ENCODE measurements at places on chromosomes 7 and 10.

DNA sequence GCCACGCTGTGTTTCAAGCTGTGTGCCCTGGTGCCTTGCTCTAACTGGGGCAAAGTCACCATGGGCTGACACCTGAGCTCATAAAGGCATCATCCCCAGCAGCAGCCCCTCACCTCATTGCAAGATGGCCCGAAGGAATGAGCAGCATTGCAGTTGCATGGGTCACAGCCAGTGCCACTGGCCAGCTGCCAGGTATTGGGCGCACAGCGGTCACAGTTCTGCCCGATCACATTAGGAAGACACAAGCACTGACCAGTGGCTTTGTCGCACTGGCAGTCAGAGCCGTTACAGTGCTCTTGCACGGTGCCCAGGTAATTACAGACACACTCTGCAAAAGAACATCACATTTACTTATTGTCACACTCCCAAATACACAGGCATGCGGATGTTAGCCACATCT lies 51.1 kb downstream of the LAMB1 start:
- H3K4me3 ChIP-seq = no peak overlapping the region
- peak overlapping the region; percentile 1 for H3K27ac ChIP-seq
- H3K4me1 ChIP-seq = peaks cover 51% of the 10 kb centered on the region

DNA sequence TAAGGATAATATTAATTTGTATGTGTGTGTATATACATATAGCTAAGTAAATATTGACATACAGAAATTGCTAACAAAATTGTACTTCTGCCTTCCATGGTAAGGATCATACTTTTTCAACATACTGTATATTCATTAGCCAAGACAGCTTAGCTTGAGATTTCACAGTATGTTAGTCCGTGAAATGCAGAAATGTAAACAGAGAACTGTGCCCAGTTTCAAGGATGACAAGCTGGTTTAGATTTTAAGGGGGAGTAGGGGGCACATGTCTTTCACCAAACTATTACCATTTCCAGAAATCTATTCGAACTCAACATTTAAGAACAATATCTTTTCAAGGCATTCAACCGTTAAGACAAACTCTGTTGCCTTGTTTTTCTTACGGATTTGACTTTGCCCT lies 182.2 kb downstream of the SORCS1 start:
- H3K4me3 ChIP-seq = no peak overlapping the region
- no peaks in the 10 kb centered on the region for H3K36me3 ChIP-seq
- no peak overlapping the region for H3K27ac ChIP-seq

- H3K27ac ChIP-seq = peak within 1 kb of the TSS; percentile 73
- peaks cover 8% of the 10 kb centered on the region for H3K36me3 ChIP-seq
- peak; percentile 53 for DNase-seq
- peaks cover 30% of the 10 kb centered on the region for H3K4me1 ChIP-seq
- no peaks in the 10 kb centered on the region for H3K27me3 ChIP-seq
Measured at GRCh38 chr10:13528875-13529713, at the start of gene BEND7. TSS of gene BEND7 (minus strand) at chr10:13529014. CDS start at chr10:13528533, 481 bp downstream.

- H3K27me3 ChIP-seq = no peaks in the 10 kb centered on the region
- peak overlapping the region; percentile 63 for H3K27ac ChIP-seq
- no peaks in the 10 kb centered on the region for H3K36me3 ChIP-seq
- no peak overlapping the region for H3K4me3 ChIP-seq
- peaks cover 57% of the 10 kb centered on the region for H3K4me1 ChIP-seq
Measured at GRCh38 chr7:77327932-77328628, 88.1 kb downstream of the GSAP start.

DNA sequence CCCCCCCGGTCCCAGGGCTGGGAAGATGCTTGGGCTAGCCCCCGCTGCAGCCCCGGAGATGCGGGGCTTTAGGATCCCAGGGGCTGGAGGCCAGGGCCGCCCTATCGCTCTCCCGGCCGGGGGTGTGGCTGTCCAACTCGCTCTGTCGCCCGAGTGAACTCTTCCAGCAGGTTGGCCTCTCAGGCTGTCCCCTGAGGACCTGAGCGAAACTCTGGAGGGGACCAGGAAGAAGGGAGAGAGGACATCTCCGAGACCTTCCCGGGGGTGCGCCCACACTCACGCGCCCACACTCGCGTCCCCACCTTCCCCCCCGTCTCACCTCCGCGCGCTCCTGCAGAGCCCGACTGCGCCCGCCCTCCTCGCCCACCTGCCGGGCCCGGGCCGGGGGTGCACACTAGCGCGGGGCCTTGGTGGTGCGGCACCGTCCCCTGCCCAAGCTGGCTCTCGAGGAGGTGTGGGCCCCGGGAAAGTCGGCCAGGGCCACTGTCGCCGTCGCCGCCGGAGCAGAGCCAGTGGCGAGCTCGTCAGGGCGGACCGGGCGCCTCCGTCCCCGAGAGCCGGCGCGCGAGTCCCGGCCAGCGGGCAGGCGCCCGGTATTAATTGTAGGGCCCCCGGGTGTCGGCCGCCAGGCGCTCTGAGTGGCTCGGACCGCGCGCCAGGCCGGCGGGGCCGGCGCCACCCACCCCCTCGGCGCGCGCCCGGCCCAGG lies 101.7 kb upstream of the SVIL start:
- H3K36me3 ChIP-seq = no peaks in the 10 kb centered on the region
- peak overlapping the region; percentile 96 for H3K27ac ChIP-seq
- H3K4me1 ChIP-seq = peaks cover 46% of the 10 kb centered on the region
- peak; percentile 63 for DNase-seq

DNA sequence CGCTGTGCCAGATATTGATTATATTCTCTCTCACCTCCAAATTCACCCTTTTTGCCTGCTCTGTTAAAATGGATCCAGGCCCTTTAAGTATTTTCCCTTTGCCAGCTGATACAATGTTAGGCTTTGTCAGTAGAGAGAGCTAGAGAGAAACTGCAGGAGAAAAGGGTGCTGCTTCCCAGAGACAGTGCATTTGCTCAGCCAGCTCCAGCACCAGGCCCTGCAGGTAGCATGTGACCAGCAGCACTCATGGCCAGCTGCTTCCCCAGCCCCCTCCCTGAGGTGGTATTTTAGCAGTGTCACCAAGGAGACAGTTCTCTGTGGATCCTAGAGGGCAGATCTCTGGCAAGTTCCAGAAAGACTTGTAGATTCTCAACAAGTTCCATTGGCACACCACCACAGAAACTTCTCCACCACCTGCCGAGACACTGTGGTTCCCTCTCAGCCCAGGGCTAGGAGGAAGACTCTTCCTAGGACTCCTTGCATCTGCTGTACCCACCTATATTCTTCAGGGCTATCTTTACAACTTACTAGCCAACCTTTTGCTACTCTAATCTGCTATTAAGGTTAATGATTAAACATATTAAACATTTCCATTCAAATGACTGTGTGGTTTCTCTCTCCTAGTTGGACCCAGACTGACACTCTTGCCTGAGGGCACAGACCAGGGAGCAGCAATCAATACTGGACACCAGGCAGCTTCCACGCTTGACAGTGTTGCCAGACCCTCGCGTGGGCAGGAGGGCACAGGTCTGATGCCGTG lies 35.6 kb upstream of the ADAM12 start:
- H3K4me3 ChIP-seq = no peak overlapping the region
- DNase-seq = no peak
- no peak overlapping the region for H3K27ac ChIP-seq
- H3K4me1 ChIP-seq = no peaks in the 10 kb centered on the region

DNA sequence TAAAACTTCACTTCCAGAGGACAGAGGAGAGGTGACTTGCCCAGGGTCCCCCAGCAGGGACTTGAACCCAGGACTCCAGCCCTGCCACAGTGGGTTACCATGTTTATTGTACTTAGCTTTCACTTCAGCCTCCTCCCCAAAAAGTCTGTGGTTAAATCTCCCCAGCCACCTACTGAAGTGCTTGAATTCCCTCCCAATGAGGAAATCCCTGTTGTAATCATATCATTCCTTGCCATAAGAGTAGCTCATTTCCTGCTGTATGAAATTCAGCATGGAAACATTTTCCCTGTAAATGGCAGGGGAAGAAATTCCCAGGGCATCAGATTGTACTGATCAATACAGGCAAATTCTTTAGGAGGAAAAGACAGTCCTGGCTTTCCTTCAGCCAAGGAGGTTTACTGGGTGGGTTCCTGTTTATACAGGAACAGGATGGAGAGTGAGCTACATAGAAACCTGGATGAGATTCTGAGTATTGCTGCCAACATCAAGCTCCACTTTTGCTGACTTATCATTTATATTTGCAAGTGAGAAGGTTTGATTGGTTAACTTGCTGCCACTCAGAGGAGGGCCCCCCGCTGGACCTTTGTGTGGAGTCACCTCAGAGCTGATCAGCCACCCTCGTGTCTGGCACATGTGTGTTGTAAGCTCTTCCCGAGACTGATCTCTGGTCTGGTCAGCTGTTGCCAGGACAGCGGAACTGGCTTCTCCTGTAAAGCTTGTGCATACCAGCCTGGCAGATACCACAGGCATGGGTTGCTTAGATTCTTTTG lies 16.4 kb upstream of the PDZD8 start:
- H3K27me3 ChIP-seq = peaks cover 33% of the 10 kb centered on the region
- no peak overlapping the region for H3K27ac ChIP-seq
- no peak overlapping the region for H3K4me3 ChIP-seq
- peaks cover 8% of the 10 kb centered on the region for H3K4me1 ChIP-seq
- no peaks in the 10 kb centered on the region for H3K36me3 ChIP-seq
- DNase-seq = peak; percentile 22

DNA sequence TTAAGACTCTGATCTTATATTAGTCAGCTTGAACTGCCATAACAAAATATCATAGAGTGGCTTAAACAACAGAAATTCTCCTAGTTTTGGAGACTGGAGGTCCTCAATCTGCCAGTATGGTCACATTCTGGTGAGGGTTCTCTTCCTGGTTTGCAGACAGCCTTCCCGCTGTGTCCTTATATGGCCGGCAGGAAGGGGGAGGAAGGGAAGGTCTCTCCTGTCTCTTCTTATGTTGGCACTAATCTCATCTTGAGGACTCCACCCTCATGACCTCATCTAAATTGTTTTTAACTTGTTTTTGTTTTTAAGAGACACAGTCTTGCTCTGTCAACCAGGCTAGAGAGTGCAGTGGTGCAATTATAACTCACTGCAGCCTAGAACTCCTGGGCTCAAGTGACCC lies 53.1 kb downstream of the VPS41 start:
- no peak for DNase-seq
- H3K27me3 ChIP-seq = no peaks in the 10 kb centered on the region
- peaks cover 18% of the 10 kb centered on the region for H3K4me1 ChIP-seq
- no peak overlapping the region for H3K4me3 ChIP-seq
- H3K27ac ChIP-seq = no peak overlapping the region

DNA sequence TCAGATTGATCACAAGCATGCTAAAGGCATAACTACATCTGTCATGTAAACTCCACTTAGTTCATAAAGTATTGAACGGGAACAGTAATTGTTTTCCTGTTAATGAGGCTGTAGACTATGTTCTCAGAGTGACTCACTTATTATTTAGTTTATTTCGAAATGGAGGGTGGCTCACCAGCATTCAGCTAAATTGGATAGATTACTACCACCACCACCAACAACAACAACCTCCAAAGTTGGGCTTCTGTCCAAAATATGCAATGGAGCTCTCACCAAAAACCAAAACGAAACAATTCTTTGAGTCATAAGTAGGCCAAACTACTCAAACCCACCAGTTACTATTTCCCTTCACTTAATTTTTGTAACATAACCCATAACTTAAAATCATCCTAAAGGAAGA lies 127.9 kb upstream of the NRBF2 start:
- no peak overlapping the region for H3K4me3 ChIP-seq
- no peak for DNase-seq
- H3K4me1 ChIP-seq = no peaks in the 10 kb centered on the region
- no peaks in the 10 kb centered on the region for H3K36me3 ChIP-seq
- H3K27ac ChIP-seq = no peak overlapping the region

DNA sequence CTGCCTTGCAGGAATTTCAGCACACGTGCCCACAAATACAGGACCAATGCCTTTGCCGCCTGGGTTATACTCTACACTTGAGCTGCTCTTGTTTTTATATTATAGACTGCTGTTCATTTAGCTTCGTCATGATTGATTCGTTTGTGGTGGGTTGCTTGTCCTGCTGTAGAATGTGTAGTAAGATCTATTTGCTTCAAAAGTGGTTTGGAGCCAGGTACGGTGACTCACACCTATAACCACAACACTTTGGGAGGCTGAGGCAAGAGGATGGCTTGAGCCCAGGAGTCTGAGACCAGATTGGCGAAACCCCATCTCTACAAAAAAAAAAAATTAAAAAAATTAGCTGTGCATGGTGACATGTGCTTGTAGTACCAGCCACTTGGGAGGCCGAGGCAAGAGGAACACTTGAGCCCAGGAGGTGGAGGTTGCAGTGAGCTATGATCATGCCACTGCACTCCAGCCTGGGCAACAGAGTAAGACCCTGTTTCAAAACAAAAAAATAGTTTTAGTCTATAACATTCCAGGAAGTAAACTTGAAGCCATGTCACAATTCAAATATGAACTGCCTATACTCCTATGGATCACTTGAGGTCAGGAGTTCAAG lies 9.0 kb upstream of the RHBDD2 start:
- no peaks in the 10 kb centered on the region for H3K27me3 ChIP-seq
- H3K36me3 ChIP-seq = no peaks in the 10 kb centered on the region
- no peak for DNase-seq
- H3K4me3 ChIP-seq = no peak overlapping the region
- peaks cover 21% of the 10 kb centered on the region for H3K4me1 ChIP-seq
- H3K27ac ChIP-seq = no peak overlapping the region

DNA sequence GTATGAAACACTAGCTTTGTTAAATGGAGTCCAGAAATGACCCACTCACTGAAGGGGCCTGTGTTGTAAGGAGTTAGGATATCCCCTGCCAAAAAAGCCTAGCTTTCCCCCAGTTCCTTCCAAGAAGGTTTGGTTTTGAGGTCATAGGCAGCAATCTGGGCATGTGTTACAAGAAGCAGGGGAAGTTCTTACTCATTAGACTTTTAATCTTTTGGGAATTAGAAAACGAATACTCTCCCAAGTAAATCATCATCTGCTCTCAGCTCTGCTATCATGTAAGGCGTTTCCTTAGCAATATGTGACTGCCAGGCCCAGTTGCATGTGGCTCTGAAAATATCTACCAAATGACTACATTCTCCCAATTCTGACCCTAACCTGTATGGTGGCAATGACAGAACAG lies 3.7 kb downstream of the NOD1 start:
- H3K36me3 ChIP-seq = no peaks in the 10 kb centered on the region
- peaks cover 97% of the 10 kb centered on the region for H3K4me1 ChIP-seq
- no peaks in the 10 kb centered on the region for H3K27me3 ChIP-seq
- no peak overlapping the region for H3K4me3 ChIP-seq

DNA sequence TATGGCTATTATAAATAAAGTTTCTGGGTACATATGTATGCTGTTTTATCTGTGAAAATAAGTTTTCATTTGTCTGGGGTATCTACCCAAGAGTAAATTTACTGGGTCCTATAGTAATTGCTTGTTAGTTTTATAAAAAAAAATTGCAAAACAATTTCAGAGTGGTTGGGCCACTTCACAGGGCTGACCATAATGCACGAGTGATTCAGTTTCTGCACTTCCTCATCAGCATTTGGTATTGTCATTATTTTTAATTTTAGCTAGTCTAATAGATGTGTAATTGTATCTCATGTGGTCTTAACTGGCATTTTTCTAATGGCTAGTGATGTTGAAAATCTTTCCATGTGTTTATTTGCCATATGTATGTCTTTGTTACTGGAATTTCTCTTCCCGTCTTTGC lies 452.4 kb upstream of the AKR1E2 start:
- peak overlapping the region; percentile 77 for H3K27ac ChIP-seq
- no peaks in the 10 kb centered on the region for H3K27me3 ChIP-seq
- no peaks in the 10 kb centered on the region for H3K36me3 ChIP-seq
- peaks cover 14% of the 10 kb centered on the region for H3K4me1 ChIP-seq

GRCh38 chr10:116687633-116688032 lies 54.7 kb downstream of the HSPA12A start:
- H3K27me3 ChIP-seq = no peaks in the 10 kb centered on the region
- H3K36me3 ChIP-seq = peaks cover 9% of the 10 kb centered on the region
- H3K27ac ChIP-seq = peak overlapping the region; percentile 68
- H3K4me3 ChIP-seq = no peak overlapping the region
